Activated CD4-positive, alpha-beta T cell treated with anti-CD3 and anti-CD28 coated beads, Interleukin-2, amount 10 ng/mL, durations not matched to agents 7 days and 5 days (primary cell): ENCODE measurements at places on chromosomes 12 and 14.
A peak's percentile ranks its signal among the peaks of the same experiment; 100 is the strongest.

DNA sequence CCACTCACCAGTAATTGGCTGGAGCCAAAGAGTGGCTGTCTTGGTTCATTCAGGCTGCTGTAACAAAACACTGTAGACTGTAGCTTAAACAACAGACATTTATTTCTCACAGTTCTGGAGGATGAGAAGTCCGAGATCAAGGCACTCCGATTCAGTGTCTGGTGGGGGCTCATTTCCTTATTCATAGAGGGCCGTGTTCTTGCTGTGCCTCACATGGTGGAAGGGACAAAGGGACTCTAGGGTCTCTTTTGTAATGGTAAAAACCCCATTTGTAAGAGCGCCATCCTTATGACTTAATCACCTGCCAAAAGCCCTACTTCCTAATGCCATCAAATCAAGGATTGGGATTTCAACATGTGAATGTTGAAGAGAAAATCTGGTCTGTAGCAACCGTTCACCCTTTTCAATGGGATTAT is 34.7 kb upstream of the CDKN3 start:
- no peak for DNase-seq

DNA sequence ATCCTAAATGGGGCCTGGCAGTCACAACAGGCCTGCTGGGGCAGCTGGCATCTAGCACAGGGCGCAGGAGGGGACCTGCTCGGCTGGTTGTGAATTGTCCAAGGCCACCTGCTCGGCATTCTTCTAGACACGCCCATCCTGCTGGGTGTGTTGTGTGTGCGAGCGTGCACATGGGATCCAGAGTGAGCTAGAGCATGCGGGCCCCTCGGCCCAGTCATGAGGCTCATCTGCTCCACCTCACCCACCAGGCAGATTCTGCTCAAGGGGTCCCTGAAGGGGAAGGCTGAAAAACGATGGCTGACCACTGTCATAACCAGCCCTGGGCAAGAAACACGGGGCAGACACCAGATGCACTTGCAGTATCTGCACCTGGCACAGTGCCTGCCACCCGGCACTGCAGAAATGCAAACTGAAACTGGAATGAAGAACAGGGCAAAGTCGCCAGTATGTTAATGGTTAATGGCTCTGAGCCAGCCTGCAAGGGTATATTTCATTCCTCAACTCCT is 31.8 kb downstream of the MAX start:
- DNase-seq = no peak

GRCh38 chr12:131399000-131399399 is 311.9 kb upstream of the SFSWAP start:
- no peak for DNase-seq

DNA sequence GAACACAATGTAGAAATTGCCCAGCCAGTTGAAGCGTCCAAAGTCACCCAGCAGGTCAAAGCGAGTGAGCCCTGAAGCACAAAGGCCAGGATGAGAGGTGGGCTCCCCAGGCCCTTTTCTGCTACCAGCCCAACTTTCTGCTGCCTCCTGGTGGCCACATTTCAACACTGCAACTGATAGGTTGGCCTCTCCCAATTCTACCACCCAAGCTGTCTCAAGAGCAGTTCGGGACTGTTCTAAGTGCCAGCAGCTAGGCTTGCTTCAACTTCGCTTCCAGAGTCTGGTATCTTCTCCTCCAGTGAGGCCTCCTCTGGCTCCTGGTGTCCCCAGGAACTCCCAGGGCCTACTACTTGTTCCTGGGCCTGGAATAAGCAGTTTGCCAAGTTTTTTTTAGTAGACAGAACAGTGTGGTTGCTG is 3.4 kb upstream of the DHH start:
- peak; percentile 69 for DNase-seq

DNA sequence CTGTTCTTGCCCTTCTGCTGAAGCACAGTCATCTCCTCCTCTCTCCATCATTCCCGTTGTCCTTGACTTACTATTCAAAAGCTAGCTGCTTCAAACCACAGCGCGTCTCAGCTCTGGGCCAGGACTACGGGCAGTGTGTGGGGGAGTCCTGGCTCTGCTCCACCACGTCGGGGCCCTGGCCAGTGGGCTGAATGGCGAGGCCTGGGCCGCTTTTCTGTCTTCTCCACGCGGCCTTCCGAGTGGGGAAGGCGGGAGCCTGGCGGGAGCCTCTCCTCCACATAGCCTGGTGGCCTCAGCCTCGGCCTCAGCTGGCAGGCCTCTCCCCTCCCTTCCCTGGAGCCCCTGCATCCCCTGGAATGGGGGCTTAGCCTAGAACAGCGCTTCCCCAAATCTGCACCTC is 16.5 kb downstream of the ANKRD9 start:
- DNase-seq = no peak

GRCh38 chr12:15899282-15899870 is 11.8 kb upstream of the DERA start:
- DNase-seq = no peak

GRCh38 chr12:108386709-108387360 is 47.7 kb upstream of the CMKLR1 start:
- no peak for DNase-seq

DNA sequence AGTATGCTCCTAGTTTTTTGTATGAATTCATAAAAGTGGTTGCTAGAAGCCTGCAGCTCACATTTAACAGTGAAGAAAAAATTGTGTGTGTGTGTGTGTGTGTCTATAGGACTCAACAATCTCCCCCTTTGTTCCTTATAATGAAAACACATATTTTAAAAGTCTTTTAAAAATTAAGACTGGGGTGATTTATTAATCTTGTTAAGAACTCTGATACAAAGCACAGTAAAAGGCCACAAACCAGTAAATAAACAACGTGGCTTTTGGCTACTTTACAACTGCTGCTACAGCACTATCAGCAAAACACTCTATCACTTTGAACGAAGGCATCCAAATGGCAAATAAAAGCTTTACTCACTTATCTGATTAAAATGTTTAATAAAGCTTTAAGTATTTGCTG is 594 bp upstream of the VCPKMT start:
- no peak for DNase-seq

GRCh38 chr12:6279256-6279628 is 31.2 kb upstream of the PLEKHG6 start:
- DNase-seq = no peak

DNA sequence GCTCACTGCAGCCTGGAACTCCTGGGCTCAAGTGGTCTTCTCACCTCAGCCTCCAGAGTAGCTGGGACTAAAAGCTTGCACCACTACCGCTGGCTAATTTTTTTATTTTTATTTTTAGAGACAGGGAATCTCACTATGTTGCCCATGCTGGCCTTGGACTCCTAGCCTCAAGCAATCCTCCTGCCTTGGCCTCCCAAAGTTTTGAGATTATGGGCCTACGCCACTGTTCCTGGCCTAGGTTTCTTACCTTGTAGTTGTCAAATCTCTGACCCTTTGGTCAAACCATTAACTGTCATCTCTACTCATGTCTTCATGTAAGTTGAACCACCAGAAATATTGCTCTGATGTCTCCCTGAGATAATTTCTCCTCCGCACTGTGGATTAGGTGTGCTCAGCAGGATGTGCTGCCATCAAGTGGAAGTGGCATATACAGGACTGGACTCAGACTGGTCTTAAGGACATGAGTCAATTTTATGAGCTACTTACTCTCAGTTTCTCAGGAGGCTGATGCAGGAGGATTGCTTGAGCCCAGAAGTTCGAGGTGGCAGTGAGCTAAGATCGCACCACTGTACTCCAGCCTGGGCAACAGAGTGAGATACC is 28.5 kb downstream of the ACTR6 start:
- DNase-seq = no peak

DNA sequence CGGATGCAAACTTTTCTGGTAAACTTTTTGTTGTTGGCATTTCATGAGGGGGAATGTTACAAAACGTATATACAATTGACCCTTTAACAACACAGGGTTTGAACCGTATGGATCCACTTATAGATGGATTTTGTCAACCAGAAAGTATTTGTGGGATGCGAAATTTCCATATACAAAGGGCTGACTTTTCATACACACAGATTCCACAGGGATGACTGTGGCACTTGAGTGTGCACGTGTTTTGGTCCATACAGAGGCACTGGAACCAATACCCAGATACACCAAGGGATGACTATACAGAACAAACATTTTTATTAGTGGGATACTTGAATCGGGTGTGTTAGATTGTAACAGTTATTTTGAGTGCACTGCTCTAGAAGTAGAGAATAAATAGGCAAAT is 29.8 kb upstream of the CCT2 start:
- no peak for DNase-seq

DNA sequence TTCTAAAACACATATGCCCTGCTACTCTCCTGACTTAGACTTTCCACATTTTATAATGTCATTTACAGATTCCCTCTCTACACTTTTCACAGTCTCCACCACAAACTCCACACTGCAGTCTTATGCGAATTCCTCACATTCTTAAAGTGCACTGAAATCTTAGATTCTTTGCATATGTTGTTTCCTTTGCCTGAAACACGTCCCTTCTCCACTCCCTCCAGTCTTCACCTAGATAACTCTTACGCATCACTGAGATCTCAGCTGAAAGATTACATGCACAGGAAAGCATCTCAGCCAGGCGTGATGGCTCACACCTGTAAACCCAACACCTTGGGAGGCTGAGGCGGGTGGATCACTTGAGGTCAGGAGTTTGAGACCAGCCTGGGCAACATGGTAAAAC is 3.8 kb upstream of the ARHGAP9 start:
- DNase-seq = no peak

- no peak for DNase-seq
Observed at GRCh38 chr14:78967111-78967809, 797.1 kb downstream of the NRXN3 start.

GRCh38 chr12:49019443-49020324 is 1.1 kb upstream of the PRKAG1 start:
- peak; percentile 54 for DNase-seq

GRCh38 chr14:51006324-51006723 is 62.0 kb upstream of the PYGL start:
- no peak for DNase-seq

GRCh38 chr12:122849352-122850047 is 14.2 kb downstream of the HIP1R start:
- DNase-seq = no peak

- no peak for DNase-seq
Observed at GRCh38 chr12:44531320-44531971, 344.7 kb downstream of the NELL2 start.

DNA sequence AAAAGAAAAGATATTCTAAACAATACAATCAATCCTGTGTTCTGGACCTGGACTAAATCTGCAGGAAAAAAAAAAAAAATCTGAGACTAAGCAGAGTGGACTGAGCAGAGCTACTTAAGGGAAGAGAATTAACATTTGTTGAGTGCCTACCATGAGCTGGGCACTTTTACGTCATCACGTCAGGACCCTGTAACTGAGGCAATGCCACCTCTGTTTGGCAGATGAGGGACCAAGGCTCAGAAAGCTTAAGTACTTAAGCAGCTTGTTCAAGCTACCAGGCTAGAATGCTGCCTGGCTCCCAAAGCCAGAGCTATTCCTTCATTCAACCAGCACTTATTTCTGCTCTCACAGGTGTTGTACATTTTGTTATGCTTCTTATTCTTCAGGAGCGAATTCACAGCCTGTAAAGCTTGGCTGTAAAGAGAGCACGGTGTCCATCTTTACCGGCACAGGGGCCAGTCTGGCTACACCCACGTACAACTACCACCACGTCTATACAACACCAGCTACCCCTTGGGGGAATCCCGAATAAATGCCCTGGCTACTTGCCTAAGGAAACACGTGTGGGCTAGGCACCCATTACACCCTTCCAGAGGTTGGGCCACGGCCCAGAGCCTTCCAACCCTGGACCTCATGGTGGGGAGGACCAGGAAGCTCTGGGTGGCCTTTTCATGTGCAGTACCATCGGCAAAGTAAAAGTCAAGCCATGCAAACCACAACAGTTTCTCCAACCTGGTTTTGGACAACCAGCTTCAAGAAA is 27.0 kb downstream of the TMCC3 start:
- no peak for DNase-seq

GRCh38 chr12:49507139-49507538 is 31.7 kb upstream of the KCNH3 start:
- no peak for DNase-seq

DNA sequence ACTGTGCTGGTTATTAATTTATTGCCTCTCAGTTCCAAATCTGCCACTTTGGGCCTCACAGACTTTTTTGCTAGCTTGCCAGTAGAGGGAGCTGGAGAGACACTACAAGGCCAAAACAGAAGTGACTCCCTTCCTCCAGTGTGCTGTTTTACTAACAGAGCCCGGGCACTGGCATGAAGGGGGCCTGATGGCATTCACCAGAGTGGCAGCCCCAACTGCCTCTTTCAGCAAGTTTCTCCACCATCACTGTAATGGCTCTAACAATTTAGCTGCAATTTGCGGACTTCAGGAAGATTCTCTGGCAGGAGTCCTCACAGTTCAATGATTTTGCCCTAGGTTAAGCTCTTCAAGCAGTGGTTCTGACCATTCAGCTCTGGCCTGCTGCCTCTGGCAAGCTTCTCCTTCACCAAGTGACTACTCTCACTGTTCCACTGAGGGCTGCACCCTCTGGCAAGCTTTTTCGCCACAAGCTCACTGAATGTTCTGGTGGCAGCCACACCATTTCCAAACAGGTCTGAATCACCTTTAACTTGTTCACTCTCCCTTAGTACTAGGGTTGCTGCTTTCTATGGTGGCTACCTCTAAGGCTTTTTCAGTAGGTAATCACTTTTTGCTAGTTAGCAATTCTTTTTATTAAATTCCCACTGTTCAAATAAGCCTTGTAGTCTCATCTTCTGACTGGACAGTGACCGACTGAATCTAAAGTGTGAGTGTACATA is 104.9 kb downstream of the ZC3H14 start:
- DNase-seq = peak; percentile 71

- DNase-seq = no peak
Observed at GRCh38 chr12:45415393-45415817, 199.5 kb downstream of the ANO6 start.

DNA sequence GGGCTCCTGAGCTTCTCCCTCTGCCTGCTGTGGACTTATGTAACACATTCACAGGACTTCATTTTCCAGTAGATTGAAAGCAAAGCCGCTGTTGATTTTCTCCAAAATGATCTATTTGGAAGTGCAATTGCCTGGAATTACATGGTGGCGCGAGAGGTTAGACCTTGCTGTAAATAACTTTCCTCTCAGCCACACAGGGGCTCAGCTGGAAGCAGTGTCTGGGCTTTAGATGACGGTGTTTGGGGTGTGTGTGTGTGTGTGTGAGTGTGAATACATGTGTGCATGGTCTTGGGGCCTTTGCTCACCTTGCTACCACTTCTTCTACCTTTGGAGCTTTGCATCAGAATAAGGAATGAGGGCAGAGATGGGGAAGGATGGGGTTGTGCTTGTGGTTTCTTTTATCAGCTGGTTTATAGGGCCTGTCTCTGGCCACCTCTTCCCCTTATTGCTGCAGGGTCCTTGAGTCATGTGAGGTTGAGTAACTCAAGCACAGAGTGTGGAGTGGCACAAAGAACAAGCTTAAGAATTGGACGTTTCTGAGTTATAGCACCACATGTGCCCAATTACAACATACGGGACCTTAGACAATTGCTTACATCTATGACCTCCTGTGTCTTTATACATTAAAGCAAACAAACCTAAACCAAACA is 280.6 kb downstream of the NRXN3 start:
- DNase-seq = no peak

DNA sequence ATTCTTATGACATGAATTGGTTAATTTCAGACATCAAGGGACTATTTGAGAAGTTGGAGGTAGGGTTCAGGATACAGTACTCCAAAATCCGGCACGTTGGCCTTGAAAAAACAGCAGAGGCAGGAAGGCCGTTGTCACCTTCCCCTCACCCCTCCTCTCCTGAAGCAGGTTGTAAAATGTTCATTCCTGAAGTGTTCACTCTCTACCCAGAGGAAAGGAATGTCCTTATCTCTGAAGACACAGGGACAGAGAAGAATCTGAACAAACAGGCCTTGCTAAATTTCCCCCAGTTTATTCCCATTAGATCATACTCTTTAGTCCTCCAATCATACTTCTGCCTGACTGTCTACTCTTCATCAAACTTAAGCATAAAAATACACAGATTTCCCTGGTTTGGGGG is 313.6 kb downstream of the ZFP36L1 start:
- DNase-seq = no peak
